Stimulated activated CD4-positive, alpha-beta T cell treated with anti-CD3 and anti-CD28 coated beads, Interleukin-15, amount 100 ng/mL, for 1 hour (primary cell): ENCODE measurements at places on chromosomes 12 and 14.

DNA sequence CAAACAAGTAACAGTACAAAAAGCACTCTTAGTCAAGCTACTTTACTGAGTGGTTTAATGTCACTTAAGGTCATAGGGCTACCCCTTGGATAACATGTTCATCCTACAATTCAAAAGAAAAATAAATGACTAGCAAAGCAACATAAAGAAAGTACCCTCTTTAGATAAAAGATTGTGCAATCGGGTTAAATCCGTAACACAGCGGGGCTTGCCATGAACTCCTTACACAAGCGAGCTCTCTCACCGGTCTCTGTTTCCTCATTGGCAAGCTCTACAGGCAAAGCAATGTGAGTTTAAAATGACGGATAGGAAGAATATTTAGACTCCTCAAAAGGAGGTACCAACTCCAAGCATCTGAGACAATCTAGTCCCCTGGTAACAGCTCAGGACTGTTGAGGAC, 140.6 kb downstream of the EGLN3 start:
- no peak for DNase-seq

DNA sequence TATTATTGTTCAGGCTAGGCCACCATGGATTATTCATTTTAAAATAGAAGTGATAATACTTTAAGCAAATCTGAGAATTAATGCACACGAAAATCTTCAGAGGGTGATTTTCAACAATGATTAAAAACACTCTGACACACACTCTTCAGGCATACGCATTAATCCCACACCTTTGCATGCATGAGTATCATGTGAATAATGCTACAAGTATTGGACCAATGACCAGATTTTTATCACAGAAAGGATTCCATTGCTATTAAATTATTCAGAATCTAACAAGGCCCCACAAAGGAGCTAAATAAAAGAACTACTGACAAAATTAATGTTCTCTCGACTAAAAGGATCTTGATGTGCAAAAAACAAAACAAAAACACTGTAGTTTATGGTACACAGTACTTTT, 11.1 kb downstream of the EPS8 start:
- DNase-seq: no peak

- no peak for DNase-seq
Observed at GRCh38 chr14:65255029-65255545, 152.8 kb upstream of the MAX start.

GRCh38 chr12:94247246-94247645, 98.9 kb downstream of the PLXNC1 start:
- no peak for DNase-seq

DNA sequence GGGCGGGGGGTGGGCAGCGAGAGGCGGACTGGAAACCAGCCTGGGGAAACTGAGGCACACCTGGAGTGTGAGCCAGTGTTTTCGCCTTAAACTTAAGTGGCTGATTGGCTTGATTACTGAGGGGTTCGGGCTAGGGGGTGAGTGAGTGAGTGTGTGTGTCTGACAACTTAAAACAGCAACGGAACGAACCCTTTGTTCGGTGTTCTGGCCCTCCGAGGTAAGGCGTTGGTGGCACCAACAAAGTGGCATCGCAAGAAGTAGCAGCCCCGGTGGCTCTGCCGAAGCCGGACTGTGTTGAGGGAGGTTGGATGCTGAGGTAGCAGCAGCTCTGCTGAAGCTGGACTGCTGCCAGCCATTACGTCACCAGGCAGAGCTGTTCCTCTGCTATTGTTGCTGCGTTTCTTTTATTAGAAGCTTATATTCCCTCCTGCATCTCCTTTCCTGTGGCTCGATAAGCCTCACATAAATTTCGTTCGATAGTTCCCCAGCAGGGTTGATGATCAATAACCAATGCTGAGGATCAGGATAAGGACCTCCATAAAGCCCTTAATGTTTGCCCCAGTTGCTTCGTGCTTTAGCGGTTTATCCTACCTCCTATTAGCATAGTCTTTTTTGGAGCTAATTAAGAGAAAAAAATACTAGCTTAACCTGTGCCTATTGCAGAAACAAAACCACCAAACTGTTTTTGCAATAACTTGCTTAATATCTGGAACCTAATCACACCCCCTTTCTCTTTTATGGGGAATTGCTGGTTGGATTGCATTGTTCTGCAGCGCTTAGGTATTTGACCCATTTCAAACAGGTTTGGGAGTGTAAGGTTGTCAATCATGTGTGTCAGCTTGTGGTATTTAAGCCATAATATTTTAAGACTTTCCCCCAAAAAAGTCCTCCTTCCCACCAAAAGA, 1.3 kb downstream of the GPR137C start:
- peak; percentile 59 for DNase-seq

DNA sequence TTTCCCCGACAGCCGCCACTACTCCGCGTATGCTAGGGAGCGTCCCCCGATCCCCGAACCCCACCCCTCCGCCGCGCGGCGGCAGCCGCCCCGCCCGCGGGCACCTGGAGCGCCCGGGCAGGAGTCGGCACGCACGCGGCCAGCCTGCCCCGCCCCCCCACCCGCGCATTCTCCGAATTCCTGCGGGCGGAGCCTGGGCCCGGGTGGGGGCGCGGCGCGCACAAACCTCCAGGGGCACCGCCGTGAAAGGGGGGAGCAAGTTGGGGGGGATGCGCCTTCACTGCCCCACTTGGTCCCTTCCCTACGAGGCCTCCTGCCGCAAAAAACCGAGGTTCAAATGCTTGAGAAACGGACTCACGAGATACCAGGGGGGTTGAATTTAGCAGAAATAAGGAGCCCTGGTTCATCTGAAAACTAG, 1.7 kb downstream of the AJUBA start:
- no peak for DNase-seq

DNA sequence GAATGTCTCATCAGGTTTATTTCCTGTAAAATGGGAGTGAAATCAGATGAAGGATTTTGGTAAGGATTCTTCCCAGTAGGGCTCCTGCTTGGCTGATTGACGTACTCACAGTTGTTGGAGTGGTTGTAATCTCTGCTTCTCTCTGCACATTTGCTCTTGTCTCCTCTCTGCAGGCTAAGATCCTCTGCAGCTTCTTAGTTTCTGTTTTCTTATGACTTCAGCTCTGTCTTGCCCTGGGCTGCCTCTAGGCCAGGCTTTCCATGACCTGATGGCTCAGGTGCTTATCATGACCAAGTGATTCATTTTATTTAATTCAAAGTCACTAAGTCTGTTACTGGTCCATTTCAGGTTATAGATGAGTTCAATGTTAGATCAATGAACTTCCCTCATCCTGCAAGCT, 394.5 kb upstream of the DDHD1 start:
- no peak for DNase-seq
